ENCODE measurements at places on chromosomes 11 and 22.

DNA sequence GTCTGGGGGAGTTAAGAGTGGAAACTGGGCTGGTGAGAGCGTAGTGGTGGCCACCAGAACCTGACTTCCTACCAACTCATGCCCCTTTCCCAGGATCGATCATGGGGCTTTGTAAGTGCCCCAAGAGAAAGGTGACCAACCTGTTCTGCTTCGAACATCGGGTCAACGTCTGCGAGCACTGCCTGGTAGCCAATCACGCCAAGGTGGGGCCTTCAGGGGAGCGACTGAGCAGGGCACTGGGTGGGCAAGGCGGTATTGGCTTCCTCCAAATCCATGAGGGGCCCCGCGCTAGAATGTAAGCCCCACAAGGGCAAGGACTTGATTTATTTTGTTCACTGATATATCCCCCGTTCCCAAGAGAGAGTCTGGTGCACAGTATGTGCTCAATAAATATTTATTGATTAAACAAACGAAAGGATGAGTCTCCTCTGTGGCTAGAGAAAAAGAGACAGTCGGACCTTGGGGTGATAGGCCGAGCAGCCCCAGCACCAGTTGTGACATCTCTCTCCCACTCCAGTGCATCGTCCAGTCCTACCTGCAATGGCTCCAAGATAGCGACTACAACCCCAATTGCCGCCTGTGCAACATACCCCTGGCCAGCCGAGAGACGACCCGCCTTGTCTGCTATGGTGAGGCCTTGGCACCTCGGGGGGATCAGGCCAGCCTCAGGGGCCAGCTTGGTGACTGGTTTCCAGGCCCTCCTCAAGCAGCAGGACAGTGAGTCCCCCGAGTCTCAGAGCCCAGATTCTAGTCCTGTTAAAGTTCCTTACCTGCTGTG, 765 bp downstream of the ZFPL1 start:
- no peak for DNase-seq

GRCh38 chr22:26476705-26477340, 6.8 kb downstream of the HPS4 start:
- no peak for DNase-seq

DNA sequence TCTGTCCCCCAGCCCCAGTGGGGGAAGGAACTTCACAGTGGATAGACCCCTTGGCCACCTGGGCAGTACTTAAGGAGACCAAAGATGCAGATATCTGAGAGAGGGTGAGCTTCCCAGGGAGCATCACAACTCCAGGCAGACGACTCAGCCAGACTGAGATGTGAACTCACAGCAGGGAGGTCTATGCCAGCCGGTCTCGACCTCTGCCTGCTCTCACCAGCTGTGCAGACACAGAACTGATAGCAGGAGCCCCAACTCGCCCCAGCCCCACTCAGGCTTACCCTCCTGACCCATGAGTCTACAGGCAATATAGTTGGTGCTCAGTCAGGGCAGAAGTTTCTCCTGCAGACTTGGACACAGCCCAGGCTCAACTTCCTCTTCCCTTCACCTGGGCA, 29.7 kb upstream of the ACCSL start:
- DNase-seq, result no peak

GRCh38 chr22:29914991-29915533, 32.1 kb downstream of the MTMR3 start:
- no peak for DNase-seq

DNA sequence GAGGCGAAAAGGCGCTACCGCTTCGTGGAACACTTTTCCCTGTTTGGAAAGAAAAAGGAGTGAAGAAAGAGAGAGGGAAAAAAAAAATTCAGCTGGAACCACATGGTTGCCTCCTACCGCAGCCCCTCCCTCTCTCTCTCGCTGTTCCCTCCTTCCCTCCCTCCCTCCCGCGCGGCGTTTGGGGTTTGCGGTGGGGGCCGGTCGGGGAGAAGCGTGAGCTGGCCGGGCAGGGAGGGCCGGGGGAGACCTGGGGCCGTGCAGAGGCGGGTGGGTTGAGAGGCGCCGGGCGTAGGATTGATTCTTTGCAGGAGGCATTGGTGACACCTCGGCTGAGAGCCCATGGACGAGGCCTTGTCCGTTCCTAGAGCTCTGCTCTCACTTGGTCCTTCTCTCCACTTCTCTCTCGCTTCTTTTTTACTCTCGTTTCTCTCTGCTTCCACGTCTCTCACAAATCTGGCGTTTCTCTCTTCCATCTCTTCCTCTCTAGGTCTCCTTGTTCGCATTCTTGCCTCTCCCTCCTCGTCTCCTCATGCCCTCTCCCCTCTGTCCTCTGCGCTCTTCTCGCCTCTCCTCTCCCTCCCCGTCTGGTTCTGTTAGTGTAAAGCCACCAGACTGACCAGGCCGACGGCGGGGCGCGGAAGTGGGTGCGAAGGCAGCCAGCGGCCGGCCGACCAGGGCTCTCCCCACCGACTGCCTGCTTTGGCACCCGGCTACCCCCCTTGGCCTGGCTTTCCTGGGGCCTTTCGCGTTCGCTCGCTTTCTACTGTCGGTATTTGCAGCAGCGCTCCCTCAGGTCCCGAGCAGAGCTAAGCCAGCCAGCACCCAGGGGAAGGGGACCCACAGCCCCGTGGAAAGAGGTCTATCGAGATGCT, at the start of gene CLMP:
TSS of gene CLMP (minus strand) at position 61 of the 872 bp plus-strand sequence. CDS start 308 bp downstream, outside the sequence.
- DNase-seq, result peak; percentile 42

DNA sequence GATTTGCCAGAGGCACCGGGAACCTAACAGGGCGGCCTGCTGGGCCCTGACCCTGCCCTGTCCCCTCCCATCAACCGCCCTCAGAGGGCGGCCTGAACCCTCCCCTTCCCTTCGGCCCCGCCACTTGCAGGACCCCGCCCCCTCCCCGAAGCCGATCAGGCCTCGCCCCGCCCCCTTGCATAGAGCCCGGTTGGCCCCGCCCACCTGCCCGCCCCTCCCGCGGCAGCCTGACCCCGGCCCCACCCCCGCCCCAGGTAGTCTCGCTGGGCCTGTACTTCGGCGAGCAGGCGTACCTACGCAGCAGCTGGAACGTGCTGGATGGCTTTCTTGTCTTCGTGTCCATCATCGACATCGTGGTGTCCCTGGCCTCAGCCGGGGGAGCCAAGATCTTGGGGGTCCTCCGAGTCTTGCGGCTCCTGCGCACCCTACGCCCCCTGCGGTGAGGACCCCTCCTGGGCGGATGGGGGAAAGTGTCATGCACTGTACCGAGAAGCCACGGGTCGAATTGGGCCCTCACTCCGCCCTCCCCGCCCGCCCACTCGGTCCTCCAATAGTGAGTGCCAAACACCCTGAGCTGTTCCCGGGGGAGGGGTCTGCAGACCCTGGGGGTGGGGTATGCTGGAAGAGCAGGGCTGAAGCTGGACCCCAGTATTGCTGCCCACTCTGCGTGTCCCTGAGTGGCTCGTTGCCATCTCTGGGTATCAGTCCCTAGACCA, 94.1 kb downstream of the CACNA1I start:
- DNase-seq, result no peak

DNA sequence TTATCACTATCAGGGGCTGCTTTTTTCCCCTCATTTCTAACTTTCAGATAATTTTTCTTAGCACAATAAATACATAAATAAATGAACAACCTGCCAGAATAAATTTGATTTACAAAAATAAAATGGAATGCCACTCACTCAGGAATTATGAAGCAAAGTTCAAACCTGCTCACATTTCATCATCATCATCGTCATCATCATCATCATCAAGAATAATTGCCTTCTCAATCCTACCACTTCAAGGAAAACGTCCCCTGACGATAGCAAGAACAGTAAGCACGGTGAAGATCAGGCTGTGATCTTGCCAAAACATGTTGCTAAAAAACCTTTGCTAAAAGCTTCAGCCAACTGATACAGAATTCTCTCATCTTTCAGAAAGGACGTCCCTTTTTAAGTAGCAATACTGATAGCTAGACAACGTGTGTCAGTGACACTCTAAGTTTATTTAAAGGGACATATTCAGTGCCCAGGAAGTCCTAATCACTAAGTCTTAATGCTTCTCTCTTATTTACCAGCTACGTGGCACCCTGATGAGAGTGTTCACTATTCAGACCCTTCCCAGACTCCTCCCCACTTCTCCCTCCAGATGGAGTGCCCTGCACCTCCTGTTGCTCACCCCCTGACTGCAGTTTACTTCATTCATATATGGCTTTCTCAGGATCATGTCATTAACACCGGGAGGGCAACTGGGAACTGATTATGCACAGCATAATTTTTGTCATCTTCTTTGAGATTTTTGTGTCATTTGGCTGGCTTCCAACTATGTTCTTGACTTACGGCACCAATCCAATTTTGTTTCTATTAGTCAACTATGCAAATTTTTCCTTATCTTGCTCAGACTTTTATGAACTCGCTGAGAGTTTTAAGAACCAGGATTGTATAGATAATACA, 200.1 kb upstream of the GUCY1A2 start:
- DNase-seq, result no peak

DNA sequence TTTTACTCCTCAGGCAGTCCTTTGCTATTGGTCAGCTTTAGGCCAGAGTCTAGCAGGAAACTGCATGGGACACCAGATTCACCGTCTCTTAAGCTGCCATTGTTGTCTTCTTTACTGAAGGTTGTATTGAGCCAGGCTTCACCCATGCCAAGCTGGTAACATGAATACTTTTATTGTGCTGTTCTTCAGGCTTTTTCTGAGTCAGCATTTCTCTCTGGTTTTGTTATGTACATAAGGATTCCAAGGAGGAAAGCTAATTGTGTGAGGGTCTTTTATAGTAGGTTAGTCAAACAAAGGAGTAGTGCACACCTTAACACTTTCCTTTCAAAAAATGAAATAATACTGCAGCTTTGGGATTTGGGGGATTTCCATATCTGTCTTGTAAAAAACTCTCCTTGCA, 252.8 kb downstream of the JRKL start:
- DNase-seq, result no peak

DNA sequence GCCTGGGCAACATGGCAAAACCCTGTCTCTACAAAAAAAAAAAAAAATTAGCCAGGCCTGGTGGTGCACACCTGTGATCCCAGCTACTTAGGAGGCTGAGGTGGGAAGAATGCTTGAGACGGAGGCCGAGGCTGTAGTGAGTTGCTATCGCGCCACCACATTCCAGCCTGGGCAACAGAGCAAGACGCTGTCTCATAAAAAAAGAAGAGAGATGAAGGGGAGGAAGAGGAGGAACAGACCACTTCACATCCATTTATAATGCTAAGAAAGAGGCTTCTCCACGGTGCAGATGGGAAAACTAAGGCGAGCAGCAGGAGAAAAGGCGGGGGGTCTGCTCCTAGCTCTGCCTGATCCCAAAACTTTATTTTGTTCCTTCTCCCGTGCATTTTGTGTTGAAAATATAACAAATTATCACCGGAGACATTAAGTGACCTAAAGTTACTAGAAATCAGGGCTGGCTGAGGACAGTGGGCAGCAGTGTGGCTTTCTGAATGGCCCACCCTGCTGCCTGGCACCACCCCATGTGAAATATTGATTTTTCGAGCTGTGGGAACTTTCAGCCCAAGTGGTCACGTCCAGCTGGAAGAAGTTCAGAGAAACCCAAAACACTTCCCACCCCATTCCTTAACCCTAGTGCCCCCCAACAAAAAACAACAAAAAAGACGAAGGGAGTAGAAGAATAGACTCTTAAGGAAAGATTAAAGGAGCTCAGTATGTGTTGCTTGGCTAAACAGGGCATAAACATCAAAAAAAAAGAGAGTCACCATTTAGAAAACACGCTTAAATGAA, 9.5 kb downstream of the MYH9 start:
- DNase-seq, result no peak

- DNase-seq, result no peak
Observed at GRCh38 chr22:43792905-43793304, 19.2 kb downstream of the EFCAB6 start.

- DNase-seq, result peak; percentile 66
Observed at GRCh38 chr11:79100093-79100910, 340.5 kb downstream of the TENM4 start.

- no peak for DNase-seq
Observed at GRCh38 chr11:59957094-59957493, 6.7 kb upstream of the OOSP4A start.

DNA sequence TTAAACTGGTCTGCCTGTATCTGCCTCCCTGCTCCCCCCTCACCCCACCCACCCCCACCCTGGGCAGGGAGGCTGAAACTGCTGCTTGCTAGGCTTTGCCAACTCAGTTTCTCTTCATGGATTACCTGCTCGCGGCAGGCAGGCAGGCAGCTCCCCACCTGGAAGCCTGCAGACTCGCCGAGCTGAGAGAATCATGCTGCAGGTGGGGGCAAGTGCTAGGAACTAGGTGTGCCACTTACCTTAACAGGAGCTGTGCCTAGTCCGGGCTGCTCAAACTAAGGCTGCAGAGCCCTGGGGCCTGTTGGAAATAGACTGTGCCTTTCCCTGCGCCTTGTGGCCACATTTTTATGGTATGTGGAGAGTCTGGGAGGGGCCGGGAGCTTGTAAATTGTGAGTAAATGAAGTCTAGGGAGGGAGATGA, 30.3 kb downstream of the MARK2 start:
- DNase-seq, result no peak

GRCh38 chr11:132402071-132402684, 1031.8 kb downstream of the NTM start:
- no peak for DNase-seq

DNA sequence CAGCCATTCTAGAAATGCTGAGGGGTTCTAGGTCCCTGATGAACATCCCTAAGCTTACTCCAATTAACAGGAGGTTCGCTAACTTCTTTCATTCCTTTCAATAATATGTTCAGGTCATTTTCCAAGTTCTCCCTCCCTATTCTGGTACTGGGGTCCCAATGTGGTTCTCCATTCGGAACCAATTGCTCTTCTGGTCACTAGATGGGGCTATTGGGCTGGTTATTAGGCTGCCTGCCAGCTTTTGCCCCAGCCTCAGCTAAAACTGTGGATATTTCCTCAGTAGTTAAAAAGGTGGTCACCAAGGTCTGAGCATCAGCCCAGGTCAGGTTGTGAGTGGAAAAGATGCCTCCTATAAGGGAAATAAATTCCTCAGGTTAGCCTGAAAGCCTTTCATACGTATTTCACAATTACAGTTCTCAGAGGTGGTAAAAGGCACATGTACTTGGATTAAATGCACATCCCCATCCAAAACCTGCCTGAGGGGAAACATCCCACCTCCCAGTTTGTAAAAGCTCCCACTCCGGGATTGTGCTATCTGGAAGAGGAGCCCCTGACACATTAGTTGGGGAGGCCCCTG, 161.1 kb upstream of the CCDC179 start:
- peak; percentile 22 for DNase-seq

GRCh38 chr11:60363542-60364470, 14.5 kb upstream of the MS4A7 start:
- DNase-seq, result peak; percentile 15

DNA sequence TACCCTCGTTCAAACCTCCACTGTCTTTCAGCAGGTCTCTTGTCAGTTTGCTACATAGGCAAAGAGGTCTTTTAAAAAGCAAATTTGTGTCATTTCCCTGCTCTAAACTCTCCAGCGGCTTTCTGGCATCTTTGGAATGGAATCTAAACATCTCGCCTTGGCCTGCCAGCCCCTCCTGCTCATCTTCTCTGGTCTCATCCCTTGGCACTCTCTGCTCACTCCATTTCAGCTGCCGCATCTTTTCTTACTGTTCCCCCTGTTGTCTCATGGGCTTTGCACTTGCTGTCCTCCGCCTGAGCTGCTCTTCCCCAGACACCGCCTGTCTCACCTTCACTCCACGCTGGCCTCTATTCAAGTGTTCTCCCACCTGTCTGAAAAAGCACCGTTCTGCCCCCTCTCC, 46.6 kb downstream of the BMAL1 start:
- no peak for DNase-seq
